Left ventricle myocardium superior (tissue), 1 donor: ENCODE measurements at places on chromosomes 16 and 17.

DNA sequence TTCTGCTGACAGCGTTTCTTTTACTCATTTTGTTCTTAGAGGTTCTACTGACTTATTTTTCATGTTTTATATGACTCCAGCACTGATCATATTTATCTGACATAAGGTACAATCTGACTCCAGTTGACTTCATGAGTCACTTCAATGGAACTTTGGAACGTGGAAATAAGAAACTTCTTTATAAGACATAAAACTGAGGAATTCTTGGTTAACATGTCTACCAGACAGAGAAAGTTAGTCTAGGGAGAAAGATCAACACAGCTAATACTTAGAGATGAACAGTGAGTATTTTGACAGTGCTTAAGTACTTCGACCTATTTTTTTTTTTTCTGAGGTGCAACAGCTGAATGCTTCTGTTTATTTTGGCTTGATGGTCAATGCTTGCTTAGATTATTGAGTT, 679.5 kb downstream of the KCNJ2 start:
- DNase-seq: no peak

DNA sequence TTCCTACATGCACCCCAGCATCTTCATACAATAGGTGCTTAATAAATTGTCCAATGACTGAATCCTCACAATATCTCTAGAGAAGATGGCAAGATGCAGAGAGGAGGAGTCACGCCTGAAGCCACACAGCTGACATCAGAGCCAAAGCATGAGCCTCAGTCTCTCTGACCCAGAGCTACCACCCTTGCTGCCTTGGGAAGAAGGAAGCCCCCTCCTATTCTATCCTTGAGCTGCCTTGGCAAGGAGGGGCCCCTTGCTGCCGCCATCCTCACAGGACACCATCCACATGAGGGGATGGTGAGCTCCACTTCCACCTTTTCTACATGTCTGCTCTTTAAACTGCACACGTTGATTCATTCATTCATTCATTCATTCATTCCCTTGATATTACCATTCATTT, 37.0 kb upstream of the C16orf78 start:
- DNase-seq: no peak

DNA sequence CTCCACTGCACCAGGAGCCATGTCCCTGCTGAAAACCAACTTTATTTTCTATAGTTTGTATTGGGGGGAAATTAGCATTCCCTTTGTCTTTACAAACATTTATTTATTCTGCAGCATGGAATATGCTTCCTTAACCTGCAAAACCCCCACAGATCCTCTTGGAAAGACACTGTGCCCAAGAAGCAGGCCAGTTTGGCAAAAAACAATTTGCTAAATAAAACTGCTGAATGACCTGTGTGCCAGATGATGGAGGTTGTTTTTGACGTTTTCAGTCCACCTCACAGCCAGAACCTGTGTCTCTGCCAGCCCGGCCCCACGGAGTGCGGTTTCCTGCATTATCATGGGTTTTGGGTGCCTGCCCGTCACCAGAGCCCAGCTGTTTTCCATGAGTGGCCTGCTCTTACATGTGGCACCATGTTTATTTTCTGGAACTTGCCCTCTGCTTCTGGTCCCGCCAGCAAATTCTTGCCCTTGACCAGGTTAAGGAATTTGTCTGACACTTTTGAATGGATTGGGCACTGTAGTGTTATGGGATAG, 26.4 kb downstream of the ORC6 start:
- DNase-seq: peak; percentile 87

DNA sequence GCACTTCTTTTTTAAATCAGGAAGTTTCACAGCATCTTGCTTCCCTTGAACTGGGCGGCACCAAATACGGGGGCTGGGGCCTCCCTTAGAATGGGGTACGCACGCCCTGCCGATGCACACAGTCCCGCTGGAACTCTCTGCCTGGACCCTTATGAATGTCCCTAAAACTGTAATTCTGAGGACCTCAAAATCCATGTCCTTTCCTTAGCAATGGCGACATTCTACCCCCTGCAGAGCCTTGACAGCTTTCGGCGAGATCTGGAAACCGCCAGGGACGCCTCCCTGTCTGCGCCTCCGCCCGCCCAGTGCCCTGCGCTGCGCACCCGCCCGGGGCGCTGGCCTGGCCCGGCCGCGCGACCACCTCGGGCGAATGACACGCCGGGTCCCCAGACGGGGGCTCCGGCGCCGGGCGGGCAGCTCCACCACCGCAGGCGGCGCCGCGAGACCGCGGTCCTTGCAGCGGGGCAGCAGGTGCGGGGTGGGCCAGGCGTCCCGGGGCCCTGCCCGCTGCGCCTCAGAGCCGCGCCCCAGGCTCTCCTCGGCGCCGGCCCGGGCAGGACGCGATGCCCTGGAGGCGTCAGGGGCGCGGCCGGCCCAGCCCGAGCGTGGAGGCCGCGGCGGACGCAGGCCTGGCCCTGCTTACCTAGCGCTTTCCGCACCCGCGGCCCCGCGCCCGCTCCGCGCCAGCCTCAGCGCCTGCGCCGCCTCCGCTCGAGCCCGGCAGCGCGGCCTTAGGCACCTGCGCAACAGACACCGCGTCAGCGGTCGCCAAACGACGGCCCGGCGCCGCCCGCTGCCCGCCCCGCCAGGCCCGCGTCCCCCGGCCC, 548 bp downstream of the HAGH start:
- peak; percentile 81 for DNase-seq

- no peak for DNase-seq
Measured at GRCh38 chr16:49494474-49494873, 120.9 kb downstream of the C16orf78 start.

- DNase-seq: no peak
Measured at GRCh38 chr16:66342294-66342900, 24.1 kb upstream of the CDH5 start.
